Stimulated activated CD8-positive, alpha-beta memory T cell treated with anti-CD3 and anti-CD28 coated beads, Interleukin-4, amount 100 ng/mL, for 48 hours (primary cell): ENCODE measurements at places on chromosomes 16 and 17.

GRCh38 chr17:5329784-5330557 lies 47.9 kb downstream of the RABEP1 start:
- DNase-seq: no peak

GRCh38 chr16:3175157-3176093 lies 12.6 kb upstream of the OR1F1 start:
- DNase-seq: peak; percentile 89

DNA sequence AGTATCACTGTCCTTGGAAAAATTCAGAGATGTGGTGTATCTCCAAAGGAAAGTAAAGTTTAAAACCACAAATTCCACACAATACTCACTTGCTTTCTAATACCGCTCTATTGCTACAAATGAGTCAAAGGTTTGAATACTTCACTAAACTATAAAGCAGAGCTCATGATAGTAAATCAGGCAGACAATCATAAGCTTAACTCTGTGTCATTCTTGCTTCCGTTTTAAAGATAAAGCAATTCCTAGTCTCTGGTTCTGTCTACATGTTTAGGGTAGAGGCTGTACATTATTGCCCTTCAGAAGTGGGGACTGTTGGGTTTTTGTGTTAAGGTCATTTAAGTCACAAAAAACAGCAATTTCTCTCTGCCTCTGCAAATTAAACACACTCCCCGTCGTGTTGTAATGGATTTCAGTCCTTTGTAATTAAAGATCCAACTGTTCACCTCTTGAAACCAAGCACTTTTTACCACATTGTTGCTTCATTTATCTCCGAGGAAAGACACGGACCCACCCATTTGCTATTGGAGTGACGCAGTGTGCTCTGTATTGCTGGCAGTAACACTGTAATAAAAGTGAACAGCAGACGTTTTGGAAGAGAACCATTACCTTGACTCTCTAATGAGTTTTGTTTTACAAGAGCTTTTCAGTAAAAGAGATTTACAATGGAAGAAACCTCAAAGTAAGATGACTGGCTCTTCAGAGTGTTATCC lies 83.1 kb upstream of the CNTNAP4 start:
- DNase-seq: no peak

GRCh38 chr16:57982385-57982784 lies 11.5 kb upstream of the CNGB1 start:
- DNase-seq: no peak

GRCh38 chr17:29760279-29761039 lies 137.7 kb upstream of the CORO6 start:
- DNase-seq: peak; percentile 63

- no peak for DNase-seq
These were observed at the start of gene TMEM114 for GRCh38 chr16:8589900-8590688. Gene TMEM114, minus strand, starts transcription at chr16:8590511. Its CDS starts 673 bp downstream, at chr16:8589838.

GRCh38 chr17:17696882-17697633 lies 15.8 kb downstream of the RAI1 start:
- DNase-seq: no peak

- no peak for DNase-seq
These were observed 55.3 kb downstream of the SOCS3 start for GRCh38 chr17:78304549-78305037.

DNA sequence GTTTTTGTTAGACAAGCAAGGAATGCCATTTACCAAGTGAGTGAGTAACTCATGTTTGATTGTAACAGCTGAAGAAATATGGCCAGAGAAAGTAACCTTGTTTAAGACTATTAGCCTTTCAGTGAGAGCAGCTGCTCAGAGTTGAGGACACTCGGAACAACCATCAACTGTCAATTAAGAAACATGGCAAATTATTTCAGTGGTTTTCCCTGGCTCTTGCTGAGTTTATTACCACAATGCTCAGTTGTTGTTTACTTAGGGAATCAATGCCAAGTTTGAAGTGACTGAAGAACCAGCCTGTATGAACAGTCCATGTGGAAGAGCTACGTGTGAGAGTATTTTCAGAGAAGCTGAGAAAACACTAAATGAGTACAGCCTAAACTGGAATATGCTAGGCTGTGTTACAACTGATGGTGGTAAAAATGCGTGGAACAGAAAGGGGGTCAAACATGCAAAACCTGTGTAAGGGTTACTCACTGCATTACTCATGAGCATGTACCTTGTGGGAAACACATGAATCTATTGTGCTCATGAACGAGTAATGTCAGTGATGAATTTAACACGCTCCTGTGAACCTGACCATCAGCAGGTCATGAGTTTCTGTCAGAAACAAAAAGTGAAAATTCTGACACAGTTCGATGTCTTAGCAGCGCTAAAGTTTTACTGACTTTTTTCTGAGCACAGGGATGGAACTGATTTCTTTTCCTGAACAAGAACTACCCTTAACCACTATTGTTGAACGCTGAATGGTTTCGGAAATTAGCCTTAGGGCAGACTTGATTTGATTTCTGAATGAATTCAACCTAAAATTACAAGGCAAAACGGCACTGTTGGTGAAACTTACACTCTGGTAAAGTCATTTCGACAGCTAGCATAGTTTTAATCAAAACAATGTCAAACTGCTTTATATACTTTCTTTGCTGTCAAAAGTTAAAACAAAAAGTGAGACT lies 33.5 kb downstream of the GNA13 start:
- no peak for DNase-seq

DNA sequence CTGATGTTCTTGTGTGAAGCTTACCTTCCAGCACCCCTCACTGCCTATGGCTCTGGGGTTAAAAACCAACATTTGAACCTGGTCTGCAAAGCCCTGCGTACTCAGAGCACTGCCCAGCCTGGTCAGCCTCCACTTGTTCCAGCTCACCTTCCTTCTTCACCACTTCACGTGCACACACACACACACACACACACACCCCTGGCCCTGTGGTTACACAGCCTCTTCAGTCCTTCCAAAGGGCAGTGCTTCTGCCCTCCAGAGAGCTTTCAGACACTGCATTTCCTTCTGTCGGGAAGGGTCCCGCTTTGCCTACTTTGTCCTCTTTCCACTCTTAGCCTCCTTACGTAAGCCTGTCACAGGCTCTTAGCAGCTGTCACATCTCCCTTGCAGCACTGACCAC lies 9.6 kb upstream of the TMEM220 start:
- no peak for DNase-seq

GRCh38 chr17:61073799-61074513 lies 325.7 kb upstream of the TBX2 start:
- DNase-seq: no peak

GRCh38 chr17:30942308-30943079 lies 20.7 kb downstream of the ADAP2 start:
- no peak for DNase-seq

DNA sequence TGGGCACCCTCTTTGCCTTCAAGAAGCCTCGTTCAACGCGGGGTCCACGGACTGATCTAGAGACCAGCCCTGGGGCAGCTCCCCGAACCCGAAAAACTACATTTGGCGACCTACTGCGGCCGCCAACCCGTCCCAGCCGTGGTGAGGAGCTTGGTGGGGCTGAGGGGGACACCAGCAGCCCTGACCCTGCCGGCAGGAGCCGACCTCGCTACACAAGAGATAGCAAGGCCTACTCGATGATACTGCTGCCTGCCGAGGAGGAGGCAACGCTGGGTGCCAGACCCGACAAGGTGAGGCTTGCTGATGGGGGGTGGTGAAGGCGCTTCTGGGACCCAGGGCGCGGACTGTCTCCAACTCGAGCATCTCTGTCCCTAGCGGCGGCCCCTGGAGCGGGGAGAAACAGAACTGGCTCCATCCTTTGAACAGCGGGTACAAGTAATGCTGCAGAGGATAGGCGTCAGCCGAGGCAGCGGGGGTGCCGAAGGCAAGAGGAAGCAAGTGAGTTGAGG lies 5.6 kb downstream of the ACD start:
- DNase-seq: peak; percentile 25

- DNase-seq: no peak
These were observed 92.8 kb downstream of the CHD9 start for GRCh38 chr16:53147500-53148065.

GRCh38 chr16:57639172-57639887 lies 10.9 kb downstream of the ADGRG1 start:
- DNase-seq: no peak

DNA sequence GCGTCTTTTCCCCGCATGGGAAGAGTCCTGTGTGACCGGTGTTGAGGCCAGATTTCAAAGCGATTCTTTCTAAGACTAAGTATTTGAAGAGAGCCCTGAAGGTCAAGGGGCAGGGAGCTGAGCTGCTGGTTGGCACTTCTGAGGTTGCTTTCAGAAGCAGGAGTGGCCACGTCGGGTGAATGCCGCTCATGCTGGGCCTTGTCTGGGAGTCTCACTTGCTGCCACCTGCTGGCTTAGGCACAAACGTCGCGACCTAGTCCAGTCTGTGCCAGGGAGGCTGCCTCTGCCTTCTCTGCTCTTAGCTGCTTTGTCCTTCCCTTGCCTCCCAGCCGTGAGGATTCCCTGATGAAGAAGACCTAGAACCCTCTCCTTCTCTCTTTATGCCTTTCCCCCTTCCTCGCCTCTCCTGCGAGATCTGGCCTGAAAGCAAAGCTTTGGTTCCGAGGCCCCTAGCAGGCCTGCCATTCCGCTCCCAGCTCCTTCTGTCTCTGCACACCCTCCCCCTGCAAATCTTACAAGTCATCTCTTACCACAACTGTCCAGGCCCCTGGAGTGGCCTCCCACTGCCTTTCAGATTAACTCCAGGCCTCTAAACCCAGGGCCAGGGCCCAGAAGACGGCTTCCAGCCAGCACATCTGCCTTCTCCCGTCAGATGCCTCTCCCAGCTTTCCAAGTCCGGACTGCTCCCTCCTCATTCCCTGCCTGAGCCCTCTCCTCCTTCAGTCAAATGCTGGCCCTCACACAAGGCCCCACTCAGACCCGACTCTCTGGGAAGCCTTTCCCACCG lies 11.4 kb downstream of the CTNS start:
- peak; percentile 69 for DNase-seq

DNA sequence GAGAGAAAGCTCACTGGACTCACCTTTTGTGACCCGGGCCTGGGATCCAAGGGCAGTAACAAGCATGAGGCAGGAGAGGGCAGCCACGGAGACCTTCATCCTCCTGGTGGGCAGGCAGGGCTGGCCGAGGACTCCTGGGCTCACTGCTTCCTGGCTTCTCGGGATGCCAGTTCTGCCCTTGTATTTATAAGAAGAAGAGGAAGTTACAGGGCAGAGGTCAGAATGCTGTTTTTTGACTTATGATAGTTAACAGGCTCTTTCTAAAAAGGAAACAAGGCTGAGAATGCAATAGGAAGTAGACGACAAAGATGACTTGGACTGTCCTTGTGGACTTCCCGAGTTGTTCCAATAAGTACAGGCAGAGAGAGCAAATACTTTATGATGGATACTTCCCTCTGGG lies at the start of gene CCL23:
TSS of gene CCL23 (minus strand) at position 174 of the 400 bp plus-strand sequence. CDS start at position 99, 75 bp downstream.
- no peak for DNase-seq

DNA sequence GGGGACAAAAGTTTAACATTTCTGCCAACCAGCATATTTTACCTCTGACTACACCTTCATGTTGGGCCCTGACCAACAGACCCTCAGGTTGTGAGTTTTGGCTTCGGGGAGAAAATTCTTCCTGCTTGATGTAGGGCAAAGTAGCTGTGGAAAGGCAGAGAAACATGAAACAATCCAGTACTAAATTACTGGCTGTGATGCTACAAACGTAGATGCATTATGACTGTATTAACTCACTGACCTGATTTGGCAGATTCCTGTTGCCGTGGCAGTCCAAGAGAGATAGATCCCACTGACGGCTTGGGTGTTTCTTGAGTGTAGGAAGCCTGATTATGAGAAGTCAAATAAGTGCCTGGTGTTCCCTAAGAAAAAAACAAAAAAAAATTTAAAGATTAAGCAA lies 80.7 kb downstream of the TTC19 start:
- no peak for DNase-seq
